ENCODE measurements at places on chromosomes 12 and 14.

- no peak for DNase-seq
These were observed 159.3 kb downstream of the DACT1 start for GRCh38 chr14:58797010-58797429.

DNA sequence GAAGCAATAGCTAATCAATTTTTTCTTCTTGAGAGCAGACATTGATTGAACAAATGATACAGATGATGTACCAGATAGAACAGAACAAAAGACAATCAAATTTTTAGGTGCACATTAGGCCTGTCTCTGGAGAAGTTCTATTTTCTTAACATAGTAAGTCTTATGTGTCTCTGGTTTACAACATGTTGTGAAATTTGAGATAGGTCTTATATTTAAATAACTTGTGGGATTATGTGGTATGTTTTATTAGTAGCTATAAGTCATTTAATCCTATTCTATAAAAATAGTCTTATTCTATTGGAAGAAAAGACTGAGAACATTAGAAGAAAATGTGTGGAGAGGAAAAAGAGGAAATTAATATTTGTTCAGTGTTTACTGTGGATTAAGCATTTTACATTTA, 358.0 kb downstream of the ATP23 start:
- no peak for DNase-seq

DNA sequence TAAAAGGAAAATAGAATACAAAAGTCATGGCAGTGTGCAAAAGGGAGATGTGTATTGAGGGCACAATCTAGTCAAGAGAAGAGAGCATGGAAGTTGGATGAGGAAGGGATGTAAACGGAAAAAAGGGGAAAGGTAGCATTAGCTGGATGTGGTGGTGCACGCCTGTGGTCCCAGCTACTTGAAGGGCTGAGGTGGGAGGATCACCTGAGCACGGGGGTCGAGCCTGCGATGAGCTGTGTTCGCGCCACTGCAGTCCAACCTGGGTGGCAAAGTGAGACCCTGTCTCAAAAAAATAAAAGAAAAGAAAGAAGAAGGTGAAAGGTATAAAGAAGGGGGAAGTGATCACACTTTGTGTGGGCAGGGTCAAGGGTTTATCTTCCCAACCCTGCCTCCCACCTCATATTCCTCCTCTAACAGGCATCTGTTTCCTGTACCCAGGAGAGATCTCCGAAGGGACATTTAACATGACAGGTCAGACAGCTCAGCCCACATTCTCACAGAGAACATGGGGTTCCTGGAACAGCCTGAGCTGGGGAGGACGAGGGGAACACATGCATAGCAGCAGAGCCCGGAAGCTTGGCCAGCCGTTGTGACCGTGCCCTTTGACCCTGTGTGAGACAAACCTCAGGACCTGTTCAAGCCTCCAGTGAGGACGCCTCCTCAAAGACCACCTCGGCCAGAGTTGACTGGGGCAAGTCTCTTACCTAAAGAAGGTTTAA, 8.9 kb downstream of the RNASE11 start:
- DNase-seq = no peak

DNA sequence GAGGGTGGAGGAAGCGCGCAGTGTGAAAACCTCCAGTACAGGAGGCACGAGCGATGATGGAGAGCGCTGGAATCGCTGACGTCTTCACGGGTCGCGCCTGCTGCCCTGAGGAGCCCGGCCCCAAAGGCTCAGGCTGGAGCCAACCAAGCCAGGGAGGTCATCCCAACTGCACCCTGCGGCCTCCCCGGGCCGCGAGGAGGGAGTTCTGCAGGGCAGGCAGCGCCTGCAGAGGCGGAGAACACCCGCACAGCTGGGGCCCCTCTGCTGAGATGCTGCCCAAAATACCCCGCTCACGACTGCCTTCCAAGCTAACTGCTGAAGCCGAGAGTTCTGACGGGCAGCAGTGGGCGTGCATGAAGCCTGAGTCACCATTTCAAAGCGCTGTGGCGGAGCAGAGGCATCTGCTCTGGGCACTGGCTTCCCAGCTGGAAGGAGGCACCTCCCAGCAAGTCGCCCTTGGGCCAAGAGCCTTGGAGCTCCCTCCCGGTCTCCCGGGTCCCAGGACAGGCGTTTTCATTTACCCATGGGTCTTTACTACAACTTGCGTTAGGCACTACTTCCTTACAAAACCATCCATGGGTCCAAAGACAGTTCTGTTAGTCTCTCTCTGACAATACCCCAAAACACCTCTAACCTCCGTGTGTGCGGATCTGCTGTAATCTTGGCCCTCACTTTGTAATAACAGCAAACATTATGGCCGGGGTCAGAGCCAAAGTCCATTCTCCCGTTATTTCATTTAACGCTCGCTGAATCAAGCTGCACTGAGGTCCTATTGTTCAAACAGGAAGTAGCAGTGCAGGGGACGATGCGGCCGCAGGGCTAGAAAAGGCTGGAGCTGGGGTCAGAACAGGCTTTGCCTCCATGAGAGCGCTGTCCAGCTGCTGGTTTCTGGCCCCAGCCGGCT, 60.1 kb upstream of the RIMBP2 start:
- DNase-seq = peak; percentile 15

- no peak for DNase-seq
These were observed 21.0 kb downstream of the BTG1 start for GRCh38 chr12:92124689-92125029.

DNA sequence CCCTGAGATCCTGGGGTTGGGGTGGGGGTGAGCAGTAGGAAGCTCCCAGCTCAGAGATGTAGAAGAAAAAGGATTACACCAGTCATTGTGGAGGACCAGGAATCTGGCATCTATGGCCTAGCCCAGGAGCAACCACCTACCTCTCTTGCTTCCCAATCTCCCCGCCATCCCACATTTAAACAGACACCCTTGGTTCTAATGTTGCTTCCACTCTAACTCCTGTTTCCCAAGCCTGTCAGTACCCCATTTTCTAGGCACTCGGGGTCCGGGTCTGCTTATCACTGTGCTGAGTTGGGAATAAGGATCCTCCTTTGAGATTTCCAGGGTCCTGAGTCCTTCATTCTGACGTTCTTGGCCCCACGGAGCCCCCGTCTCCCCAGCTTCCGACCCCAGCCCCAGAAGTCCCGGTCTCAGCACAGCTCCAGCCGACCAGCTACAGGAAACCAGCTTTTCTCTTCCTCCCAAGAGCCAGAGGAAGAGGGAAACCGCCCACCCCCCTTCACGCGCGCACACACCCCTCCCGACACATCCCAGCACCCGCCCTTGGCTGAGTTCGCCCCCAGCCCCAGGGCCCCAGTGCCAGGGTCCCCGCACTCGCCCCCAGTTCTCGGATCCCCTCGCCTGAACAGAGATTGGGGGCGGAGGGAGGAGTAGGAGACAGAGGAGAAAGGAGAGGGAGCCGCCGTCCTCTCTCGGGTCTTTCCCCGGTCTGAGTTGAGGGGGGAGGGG, 1.2 kb downstream of the ITGA5 start:
- no peak for DNase-seq

DNA sequence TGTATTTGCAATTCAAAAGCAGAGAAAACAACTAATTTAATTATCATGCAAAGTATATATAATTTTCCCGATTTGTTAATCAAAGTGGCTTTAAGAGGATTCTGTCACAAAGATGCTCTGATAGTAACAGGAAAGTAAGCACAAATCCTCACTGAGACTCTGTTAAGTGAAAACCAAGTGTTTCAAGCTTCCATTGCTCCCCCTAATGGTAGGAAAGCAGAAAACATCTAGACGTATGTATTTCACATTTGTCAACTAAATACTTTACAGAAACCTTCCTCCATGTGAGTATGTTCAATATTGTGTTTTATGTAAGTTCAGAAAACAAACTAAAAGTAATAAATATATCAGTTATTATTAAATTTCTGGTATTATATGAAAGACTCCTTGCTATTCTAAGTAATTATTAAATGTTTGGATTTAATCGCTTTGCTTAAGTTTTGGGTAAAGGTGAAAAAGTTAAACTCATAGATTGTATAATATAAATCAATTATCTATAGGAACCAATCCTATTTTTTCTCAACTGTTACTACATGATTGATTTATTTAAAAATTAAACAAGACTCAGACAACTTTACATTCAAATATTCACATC, 1.5 kb upstream of the NTS start:
- no peak for DNase-seq

- no peak for DNase-seq
These were observed 49.5 kb upstream of the EEA1 start for GRCh38 chr12:92978607-92979006.

GRCh38 chr12:58915634-58916033, 4.7 kb downstream of the LRIG3 start:
- DNase-seq = no peak

DNA sequence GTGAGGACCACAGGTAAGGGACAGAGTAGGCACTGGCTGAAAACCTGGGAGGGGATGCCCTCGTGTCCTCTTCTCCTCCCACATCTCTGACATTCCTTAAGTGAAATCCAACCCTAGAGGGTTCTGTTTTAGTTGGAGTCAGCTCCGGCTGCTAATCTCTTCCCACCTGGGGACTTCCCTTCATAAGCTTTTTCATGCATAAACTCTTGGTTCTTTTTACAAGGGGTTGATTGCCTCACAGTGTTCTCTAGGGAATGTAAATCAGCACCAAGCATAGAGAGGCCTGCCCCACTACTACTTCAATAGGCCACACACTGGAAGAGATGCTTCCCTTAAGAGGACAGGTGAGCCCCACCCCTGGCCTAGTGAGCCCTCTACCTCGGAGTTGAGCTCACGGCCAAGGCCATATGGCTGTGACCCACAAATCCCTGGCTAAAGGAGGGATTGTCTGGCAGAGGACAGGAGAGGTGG, 3.2 kb upstream of the SYNDIG1L start:
- no peak for DNase-seq

DNA sequence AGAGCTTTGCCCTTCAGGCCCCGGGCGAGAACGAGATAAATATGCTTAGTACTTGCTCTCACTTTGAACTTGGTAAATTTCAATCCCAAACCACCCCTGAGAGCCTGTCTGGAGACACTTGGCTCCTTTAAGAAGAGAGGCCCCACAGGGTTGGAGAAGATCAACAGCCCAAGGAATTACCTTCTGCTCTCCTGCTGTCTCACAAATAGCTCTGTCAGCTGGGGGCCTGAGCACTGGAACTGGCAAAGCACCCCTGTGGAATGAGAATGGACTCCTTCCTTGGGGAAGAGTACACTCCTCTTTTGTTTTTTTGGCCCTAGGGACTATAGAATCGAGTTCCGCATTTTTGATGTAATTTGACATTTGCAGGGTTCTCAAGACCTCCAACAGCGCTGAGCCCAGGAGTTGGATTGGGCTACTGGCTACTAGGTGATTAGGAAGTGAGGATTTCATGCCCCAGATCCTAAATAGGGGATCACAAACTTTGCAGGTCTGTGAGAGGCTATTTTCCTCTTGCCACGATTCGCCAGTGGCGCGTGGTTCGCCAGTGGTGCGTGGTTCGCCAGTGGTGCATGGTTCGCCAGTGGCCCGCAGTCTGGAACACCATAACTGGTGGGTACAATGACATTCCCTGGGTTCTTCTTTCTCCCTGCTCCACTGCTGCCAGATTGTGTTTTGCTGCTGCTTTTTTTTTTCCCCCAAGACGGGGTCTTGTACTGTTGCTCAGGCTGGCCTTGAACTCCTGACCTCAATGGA, 17.8 kb upstream of the MEG3 start:
- DNase-seq = no peak

DNA sequence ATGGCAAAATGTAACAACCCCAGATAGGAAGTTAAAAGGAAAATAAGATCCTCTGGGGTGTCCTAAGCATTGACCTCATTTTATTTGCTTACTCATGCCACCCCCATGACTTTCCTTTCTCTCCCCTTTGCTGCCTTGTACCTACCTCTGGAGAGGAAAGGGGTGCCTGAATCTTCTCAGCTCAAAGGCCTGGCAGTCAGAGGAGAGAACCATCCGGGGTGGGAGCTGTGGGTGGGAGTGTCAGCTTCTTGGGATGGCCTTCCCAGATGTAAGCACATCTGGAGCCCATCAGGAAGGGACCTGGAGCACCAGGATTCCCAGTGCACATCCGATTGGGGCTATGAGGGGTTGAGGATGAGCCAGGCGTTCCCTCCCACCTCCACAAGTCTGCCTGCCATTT, 5.2 kb upstream of the ITGA5 start:
- no peak for DNase-seq

GRCh38 chr14:102262929-102263462, 42.0 kb downstream of the MOK start:
- no peak for DNase-seq

- DNase-seq = no peak
These were observed 99.6 kb downstream of the CAPZA3 start for GRCh38 chr12:18837505-18837904.

DNA sequence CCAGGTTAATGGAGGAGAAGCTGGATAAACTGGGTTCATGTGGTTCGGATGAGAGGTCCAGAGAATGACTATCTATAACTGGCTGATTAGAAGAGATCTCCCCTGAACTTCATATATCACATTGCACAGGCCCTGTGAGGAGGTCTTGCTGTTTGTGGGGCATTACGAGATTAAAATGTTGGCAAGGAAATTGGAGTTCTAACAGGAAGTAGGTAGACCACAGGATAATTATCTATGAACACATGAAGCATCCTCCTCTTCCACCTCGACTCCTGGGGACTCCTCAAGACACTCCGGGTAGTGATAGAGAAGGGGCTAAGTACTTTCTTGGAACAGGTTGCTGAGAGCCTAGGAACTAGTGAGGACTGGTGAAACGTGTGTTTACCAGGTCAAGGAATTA, 418.8 kb downstream of the KCNH5 start:
- DNase-seq = no peak

DNA sequence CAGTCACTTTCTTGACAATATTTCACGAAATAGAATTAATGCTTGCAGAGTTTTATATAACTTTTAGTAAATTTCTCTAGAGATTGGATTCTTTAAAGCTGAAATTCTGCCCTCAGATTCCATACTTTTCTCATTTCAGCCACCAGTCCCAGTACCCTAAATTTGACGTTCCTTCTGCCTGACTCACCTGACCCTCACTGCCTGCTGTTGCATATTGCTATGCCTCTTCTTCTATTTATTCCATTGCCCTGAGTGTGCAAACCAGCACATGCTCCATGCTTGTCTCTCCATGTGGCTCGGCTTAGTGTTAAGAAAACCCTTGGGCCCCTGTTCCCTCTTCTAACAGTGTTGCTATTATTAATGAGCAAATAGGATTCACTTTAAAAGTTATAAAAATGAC, 533.3 kb downstream of the LRFN5 start:
- no peak for DNase-seq

DNA sequence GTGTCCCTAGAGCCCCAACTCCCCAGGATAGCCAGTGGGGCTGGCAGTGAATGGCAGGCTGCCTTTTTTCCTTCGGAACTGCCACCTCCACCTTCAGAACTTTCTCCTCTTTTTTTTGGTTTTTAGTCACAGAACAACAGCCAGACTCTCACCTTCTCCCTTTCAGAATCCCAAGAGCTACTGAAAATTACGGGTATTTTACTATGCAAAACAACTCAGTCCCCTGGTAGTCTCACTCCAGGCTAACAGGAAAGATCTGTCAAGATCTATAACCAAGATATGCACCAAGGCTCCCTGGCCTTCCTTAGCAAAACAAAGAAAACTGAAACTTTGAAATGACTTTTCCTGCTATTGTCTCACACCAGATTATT, 12.5 kb downstream of the PLEKHG6 start:
- no peak for DNase-seq

- DNase-seq = peak; percentile 69
These were observed 11.9 kb downstream of the RARG start for GRCh38 chr12:53219956-53220693.
